ENCODE measurements at places on chromosomes 13 and 19.
A peak's percentile ranks its signal among the peaks of the same experiment; 100 is the strongest.

DNA sequence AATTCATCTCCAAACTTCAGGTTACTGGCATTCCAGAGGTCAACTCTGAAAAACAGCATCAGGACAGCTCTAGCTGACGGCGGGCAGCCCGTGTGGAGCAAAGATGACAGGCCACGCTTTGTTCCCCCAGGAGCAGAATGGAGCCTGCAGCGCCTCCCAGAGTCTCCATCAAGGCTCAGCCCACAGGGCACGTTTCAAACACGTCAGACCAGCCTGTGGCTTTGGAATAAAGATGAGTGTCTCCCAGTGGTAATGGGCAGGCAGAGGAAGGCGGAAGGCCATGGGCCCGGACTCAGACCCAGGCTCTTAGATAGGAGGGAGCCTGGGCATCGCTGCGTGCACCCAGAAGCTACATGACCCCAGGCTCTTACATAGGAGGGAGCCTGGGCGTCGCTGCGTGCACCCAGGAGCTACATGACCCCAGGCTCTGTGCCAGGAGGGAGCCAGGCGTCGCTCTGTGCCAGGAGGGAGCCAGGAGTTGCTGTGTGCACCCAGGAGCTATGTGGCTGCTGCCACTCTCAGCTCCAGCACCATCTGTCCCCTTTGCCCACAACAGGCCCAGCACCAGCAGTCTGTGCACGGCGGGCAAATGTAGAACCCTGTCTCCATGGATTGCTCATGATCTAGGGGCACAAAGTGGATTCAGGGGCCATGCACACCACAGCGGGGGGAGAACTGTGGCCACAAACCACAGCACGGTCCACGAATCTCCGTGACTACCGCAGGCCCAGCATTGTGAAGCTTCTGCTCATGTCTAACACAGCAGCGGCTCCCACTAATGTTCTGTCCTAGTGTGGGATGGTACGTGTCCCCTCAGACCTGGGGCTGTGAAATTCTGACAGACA is 47.8 kb upstream of the C13orf46 start:
- DNase-seq, result no peak

GRCh38 chr13:93290503-93290902 is 63.9 kb downstream of the GPC6 start:
- no peak for DNase-seq

DNA sequence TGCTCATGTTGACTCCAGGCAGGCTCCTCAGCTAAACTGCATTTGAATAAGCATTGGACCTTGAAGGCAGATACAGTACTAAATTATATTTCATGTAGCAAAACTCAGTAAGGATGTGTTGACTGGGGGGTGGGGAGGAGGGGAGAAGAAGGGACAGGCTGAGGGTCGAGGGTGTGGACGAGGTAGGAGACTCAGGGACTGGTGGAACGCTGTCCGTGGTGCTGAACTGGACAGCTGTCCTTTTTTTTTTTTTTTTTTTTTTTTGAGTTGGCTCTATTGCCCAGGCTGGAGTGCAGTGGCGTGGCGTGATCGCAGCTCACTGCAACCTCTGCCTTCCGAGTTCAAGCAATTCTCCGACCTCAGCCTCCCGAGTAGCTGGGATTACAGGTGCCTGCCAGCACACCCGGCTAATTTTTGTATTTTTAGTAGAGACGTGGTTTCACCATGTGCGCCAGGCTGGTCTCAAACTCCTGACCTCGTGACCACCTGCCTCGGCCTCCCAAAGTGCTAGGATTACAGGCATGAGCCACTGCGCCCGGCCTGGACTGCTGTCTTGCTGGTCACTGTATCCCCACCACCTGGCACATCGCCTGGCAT is 33.2 kb upstream of the CASP14 start:
- no peak for DNase-seq

DNA sequence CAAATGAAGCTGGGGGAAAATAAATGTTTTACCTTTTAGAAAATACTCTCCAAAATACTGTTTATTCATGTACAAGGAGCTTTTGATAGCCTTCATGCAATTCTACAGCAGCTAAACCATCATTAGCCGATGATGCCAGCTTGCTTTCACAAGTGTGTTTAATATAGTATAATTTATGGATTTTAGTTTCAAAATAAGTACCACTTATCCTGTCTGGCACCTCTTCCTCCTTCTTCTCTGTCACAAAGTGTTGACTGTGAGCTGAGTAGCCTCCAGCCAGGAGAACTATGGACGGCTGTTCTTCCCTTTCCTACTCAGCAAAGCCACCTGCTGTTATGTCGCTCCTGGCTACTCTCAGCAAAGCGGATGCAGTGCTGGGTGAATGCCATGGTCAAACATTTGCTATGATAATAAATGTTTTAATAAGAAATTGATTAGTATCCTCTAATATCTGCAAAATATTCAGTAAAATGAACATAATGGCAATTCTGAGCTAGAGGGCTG is 238.2 kb downstream of the LIG4 start:
- DNase-seq, result no peak

DNA sequence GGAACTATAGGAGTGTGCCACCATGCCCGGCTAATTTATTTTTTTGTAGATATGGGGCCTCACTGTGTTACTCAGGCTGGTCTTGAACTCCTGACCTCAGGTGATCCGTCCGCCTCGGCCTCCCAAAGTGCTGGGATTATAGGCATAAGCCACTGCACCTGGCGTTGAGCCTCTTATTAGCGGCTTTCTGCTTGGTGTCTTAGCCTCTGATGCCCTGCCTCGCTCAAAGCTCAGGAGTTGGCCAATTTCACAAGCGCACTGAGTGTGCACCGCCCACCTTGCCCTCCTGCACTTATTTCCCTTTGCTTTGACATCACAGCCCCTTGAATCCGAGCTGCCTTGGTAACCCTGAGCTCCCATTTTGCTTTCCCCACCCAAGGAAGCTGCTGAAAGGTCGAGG is 10.1 kb downstream of the YIPF2 start:
- no peak for DNase-seq

DNA sequence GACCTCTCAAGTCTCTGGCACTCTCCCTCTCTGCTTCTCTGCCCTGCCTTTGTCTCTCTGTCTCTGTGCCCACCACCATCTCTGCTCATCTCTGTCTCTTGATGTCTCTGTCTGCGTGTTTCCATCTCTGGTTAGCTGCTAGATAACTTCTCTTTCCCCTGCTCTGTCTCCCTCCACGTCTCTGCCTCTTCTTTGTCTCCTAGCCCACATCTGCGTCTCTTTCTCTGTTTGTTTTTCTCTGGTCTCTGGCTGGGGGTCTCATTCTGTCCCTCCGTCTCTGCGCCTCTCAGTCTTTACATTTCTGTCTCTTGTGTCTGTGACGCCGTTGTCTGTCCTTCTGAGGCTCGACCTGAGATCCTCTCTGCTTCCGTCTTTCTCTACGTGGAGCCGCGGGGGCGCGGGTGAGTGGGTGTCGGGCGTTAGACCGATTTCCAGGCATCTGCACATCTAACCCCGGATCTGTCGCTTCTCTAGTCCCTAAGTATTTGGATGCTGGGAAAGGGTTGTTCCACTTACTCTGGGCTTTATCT is 386 bp downstream of the GIPR start:
- no peak for DNase-seq

DNA sequence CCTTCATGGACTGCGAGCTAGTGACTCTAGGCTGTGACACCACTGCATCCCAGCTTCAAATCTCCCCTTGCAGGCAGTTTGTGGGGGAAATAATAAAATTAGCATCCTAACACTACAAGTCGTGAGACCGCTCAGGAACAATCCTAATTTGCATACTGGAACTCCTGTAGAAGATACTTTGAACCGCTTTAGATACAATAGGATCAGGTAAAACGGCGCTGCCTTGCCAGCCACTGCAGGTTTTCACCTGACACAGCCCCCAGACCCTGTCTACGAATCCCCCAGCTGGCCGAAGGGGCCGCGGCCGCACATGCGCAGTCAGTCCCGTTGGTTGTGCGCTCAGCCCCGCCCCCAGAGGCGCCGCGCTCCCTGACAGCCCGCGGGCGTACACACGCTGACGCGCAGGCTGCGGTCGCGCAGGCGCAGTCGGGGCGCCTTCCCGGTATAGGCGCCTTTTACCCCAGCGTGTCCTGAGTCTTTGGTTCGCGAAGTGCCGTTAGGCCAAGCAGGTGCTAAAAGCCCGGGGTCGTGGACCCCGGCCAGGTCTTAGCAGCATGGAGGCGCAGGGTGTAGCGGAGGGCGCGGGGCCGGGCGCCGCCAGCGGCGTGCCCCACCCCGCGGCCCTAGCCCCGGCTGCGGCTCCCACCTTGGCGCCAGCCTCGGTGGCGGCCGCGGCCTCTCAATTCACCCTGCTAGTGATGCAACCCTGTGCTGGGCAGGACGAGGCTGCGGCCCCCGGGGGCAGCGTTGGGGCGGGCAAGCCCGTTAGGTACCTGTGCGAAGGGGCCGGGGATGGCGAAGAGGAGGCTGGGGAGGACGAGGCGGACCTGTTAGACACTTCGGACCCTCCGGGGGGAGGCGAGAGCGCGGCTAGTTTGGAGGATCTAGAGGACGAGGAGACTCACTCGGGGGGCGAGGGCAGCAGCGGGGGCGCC is at the start of gene RFXAP:
Gene RFXAP (plus strand): TSS at position 419 of the 935 bp plus-strand sequence. CDS start 136 bp downstream, at position 555.
- peak; percentile 82 for DNase-seq
